ENCODE measurements at places on chromosomes 13 and 19. TPM values are rescaled to one million over a fixed set of nuclear protein-coding genes. Genes with fewer than 3 reads are reported as not detected.

The OLFM4 gene
- not detected for polyA plus RNA-seq

The CBY2 gene
- not detected for polyA plus RNA-seq

The CYP4F11 gene
- 2.4 TPM for polyA plus RNA-seq

The SOX1 gene
- polyA plus RNA-seq, result not detected

The PSG11 gene
- polyA plus RNA-seq, result not detected

The WDR87 gene
- not detected for polyA plus RNA-seq

The CYP4F22 gene
- polyA plus RNA-seq, result 0.59 TPM

The NAPSA gene
- polyA plus RNA-seq, result 0.51 TPM

The ZNF28 gene
- polyA plus RNA-seq, result 10.9 TPM

The ZNF99 gene
- polyA plus RNA-seq, result not detected

The TMEM190 gene
- polyA plus RNA-seq, result not detected

The ZNF560 gene
- 0.19 TPM for polyA plus RNA-seq

The ATP8B3 gene
- 2.8 TPM for polyA plus RNA-seq

DNA sequence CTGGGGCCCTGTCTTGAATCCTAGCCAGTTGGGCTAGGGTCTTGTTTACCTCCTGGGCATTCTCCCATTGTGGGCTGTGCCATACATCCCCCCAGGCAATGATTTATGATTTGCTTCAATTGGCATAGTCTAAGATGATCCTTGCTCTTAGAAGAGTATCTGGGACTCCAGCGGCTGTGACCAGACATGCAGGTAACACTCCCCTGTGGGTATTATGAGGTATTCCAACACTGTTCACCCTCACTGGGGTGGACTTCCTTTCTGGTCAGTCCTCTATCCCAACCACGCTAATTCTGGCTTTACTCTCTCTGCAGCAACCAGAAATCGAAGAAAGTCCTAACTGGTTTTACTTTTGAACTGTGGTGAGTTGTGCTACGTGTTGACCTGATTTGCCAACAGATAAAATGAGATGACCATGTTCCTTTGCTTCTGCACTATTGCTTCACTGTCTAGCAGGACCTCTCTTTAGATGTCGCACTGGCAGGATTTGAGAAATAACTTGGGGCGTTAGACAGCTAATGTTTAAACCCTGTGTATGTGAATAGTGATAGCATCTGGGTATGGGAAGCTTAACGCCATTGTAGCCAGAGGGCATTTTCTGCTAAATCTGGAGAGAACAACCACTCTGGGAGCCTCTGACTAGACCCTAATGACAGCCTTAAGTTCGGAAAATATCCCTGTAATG, 6.7 kb upstream of the LRCH1 start:
- no peak for DNase-seq

- no peak for DNase-seq
Observed at GRCh38 chr13:93794197-93794885, 567.7 kb downstream of the GPC6 start.

DNA sequence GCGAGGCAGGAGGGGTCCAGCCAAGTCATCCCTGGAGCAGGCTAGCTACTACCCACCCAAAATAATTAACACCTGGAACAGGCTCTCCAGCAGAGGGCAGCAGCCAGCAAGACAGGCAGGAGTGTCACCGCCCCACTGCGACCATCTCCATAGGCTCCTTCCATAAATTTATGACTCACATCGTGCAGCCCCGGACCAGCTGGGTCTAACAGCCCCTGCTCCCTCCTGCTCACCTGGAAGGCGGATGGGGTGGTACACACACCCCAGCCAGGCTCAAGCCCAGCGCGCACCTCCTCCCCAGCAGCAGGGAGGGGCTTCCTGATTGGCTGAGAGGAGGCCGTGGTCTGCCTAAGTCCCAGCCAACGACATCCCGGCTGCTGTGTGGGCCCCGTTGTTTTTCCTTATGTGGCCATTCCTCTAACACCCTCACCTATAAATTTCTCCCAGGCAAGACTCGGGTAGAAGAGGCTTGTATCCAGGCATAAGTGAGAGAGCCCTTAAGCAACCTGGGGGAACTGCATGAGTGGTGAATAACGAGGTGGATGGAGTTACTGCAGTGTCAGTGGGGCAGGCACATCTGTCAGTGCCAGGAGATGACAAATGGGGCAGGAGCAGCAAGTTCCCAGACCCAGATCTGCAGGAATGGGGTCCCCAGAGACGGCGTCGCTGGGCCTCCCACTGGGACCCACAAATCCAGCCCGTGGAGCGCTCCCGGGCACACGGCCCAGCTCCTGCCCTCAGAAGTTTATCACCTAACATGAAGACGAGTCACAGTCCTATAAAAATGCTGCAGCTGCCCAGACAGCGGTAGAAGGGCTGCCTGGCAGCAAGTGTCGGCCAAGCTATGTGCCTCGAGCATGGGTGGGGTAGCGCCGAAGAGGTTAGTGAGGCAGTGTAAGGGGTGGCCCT, 43.1 kb downstream of the CEBPG start:
- peak; percentile 49 for DNase-seq

DNA sequence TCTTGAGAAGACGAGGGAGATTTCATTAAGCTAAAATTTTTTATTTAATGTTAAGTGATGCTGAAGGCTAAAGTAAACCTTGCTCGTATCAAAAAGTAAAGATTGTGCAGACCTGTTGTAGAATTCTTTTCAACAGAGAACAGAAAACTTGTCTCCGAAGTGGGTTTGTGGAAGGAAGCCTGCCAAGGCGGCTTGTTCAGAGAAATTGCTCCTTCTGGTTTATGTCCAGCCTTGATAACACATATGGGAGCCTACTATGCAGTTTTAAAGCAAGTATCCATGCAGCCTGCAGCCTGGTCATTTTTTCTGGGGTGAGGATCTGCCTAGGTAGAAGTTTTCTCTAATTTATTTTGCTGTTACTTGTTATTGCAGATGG, 1.4 kb downstream of the MLNR start:
- DNase-seq, result no peak

DNA sequence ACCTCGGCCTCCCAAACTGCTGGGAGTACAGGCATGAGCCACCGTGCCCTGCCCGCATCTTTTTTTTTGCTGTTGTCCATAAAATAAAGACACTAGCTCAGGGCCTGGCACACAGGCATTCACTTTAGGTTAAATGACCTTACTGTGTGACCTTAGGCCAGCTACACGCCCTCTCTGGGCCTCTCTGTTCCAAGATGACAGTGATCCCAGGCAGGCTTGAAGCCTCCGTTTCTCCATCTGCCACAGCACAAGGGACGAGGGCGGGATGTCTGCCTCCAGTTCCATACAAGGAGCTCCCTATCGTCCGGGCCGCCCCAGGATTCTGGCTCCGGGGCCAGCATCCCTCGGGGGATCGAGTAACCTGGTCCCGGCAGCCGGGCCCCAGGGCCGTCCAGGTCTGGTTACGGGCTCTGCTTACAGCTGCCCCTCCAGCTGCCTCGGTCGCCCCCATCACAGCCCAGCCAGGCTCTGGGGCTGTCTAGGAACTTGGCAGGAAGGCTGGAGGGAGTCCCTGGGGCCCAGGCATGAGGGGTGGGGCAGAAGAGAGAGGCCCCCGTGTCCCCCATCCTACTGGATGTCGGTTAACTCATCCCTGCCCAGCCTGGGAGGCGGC, 11.9 kb upstream of the SEMA6B start:
- DNase-seq, result no peak

DNA sequence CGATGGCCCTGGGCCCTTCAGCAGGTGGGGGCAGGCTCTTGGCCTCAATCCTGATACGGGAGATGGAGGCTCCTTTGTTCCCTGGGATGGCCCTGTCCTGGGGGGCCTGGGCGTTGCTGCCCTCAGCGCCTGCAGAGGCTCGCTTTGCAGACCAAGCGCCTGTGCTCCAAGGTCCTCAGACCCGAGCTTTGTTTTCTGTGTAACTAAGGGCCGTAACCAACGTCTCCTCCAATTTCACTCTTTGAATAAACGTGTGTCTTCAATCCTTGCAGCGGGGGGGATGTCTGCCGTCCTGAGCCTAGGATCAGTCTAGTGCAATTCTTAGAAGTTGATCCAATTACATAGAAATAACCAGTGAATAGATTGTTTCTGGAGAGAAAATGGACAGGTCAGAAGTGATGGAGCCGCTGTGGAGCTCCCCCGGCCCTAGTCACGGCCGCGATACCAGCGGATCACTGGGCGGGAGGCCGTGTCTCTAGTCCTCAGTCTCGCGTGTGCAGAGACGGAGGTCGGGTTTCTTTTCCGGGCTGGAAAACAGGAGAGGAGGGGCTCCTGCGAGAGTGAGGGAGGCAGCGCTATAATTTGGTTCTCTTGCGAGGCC, 5.3 kb downstream of the PTBP1 start:
- no peak for DNase-seq

DNA sequence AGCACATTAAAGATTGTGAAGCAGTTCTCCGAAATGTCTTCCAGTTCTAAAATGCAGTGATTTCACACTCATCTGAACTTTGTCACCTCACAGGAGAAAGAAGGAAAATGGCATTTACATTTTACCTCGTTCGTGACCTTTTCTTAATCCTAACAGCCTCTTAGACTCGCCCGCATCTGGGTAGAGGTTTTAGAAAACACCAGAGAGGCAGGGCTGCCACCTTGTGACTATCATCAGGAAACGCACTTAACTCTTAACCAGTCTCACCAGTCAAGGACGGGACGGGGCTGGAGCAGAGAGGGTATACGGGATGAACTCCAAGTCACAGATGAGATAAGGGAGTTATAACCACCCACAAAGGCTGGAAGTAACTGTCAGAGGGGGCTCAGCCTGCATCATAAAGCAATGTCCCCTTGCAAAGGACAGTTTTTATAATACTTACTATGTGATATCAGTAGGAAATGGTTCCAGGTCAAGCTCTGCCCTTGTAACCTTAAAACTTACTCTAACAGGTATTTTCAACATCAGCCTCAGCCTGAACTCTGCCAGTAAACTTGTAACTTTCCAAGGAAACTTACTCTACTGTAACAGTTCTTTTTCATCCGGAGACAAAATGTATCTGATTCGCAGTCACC, 8.6 kb upstream of the CEACAM6 start:
- DNase-seq, result no peak

DNA sequence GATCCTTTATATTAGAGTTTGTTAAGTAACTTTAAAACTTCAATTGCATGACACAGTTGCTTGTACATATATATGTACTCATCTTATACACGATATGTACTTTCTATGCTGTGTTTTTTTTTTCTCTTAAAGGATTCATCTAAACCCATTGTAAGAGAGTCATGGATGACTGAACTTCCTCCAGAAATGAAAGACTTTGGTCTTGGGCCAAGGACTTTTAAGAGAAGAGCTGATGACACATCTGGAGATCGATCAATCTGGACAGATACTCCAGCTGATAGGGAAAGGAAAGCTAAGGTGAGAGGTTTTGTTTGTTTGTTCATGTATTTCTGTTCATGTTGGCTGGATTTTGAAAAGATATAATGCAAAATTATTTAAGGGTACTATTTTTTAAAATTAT, 26.0 kb downstream of the GPALPP1 start:
- no peak for DNase-seq

- DNase-seq, result no peak
Observed at GRCh38 chr13:50993934-50994333, 84.3 kb downstream of the RNASEH2B start.

DNA sequence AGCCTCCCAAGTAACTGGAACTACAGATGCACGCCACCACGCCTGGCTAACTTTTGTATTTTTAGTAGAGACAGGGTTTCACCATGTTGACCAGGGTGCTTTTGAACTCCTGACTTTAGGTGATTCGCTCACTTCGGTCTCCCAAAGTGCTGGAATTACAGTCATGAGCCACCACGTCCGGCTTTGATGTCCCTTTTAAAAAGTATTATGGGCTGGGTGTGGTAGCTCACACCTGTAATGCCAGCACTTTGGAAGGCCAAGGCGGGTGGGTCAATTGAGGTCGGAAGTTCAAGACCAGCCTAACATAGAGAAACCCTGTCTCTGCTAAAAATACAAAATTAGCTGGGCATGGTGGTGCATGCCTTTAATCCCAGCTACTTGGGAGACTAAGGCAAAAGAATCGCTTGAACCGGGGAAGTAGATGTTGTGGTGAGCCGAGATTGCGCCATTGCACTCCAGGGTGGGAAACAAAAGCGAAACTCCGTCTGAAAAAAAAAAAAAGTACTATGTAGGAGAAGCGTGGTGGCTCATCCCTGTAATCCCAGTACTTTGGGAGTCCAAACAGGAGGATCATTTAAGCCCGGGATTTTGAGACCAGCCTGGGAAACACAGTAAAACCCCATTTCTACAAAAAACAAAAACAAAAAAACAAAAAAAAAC, 22.8 kb upstream of the ERVV-1 start:
- DNase-seq, result no peak

GRCh38 chr13:41622432-41623429, 165.4 kb downstream of the RGCC start:
- no peak for DNase-seq

- DNase-seq, result peak; percentile 65
Observed at GRCh38 chr13:50592412-50593155, 250.9 kb downstream of the DLEU7 start.

DNA sequence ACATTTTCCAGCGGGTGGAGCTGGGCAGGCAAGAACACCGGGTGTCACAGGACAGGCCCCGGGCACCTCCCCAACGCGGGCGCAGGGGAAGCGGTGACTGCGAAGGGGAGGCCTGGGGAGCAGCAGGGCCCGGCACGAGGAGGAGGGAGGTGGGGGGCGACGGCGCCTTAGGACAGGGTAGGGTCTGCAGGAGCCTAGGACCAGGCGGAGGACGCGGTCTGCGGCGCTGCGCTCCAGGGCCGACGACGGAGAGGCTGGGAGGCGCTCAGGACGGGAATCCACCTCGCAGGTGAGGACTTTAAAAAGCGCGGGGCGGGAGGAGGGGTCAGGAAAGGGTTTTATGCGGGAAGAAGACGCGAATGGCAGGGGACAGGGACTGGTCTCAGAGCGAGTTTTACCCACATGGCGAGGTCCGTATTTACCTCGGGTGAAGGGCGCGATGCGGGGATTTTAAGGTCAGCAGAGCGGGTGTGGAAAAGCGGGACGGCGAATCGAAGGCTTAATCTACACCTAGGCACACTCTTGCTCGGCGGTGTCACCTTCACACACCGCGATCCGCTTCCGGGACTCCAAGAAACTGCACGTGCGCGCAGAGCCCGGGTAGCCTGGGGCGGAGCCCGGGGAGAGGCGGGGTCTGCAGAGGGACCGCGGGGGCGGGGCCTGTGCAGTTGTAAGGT, 13.5 kb downstream of the ERVV-2 start:
- no peak for DNase-seq

DNA sequence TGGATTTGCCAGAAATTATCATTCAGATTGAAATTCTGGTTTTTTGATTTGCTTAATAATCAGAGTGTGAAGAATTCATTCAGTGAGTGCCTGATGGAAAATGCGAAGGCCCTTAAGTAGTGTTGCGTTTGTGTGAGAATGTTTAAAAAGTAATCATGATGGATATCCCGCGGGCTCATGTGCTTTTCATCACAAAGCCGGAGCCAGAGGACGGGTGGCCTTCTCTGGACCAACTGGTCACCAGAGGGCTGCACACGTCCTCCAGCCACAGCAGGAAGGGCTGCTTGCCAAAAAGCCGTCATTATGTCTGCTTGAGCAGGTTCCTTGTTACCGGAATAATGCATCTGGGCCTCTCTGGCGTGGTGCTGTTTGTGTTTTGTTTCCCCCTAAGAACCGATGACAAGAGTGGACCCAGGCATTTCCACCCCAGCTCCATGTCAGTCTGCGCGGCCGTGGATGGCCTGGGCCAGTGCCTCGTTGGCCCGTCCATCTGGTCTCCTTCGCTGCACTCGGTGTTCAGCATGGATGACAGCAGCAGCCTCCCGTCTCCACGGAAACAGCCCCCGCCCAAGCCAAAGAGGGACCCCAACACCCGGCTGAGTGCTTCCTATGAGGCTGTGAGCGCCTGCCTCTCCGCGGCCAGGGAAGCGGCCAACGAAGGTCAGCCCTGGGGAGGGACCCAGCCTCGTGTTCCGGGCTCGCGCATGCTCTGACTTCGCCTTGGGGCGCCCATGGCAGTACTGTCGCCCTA, 497.7 kb downstream of the MYO16 start:
- DNase-seq, result no peak

- DNase-seq, result no peak
Observed at GRCh38 chr13:29810898-29811297, 39.5 kb downstream of the UBL3 start.

- no peak for DNase-seq
Observed at GRCh38 chr19:16927883-16928282, 39.1 kb downstream of the F2RL3 start.

Data from keratinocyte (primary cell).